ENCODE measurements at places on chromosomes 4 and X.

- DNase-seq: no peak
Measured at GRCh38 chr4:24070117-24070516, 180.3 kb upstream of the PPARGC1A start.

DNA sequence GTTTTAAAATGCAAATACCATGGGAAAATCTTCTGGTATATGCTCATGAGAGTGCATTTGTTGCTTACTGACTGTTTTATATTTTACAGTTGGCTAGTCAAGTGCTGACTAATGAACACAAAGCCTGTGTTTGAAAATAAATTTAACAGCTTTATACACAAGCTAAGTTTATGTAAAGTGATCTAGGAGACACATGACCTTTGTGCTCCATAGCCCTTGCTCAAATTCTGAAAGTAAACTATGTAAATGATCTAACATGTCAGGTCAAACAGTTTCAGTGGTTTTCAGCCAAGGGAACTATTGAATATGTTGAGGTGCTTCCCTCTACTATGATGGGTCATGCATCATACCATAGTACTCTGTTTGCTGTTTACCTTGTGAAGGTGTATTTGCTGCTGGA is 36.7 kb downstream of the DIAPH2 start:
- no peak for DNase-seq

GRCh38 chr4:27692158-27692557 is 831.5 kb downstream of the STIM2 start:
- DNase-seq: no peak

- no peak for DNase-seq
Measured at GRCh38 chr4:8393593-8394038, 46.9 kb downstream of the ACOX3 start.

DNA sequence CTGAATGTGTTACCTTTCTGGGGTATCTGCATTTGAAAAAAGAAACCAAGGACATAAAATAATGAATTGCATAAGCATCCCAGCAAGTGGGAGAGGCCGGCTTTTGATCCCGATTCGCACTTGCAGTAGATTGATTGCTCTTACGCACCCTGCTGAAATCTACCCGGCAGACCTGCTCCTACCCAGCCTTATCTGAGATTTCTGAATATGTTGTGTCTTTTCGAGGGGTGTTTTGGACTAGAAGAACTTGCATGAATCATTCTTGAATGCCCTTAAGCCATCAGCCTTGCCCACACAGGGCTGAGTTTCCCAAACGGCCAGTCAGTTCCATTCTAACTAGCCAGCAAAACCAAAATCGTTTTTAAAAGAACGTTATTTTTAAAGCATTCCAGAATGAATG is 174.4 kb upstream of the BCOR start:
- DNase-seq: no peak

DNA sequence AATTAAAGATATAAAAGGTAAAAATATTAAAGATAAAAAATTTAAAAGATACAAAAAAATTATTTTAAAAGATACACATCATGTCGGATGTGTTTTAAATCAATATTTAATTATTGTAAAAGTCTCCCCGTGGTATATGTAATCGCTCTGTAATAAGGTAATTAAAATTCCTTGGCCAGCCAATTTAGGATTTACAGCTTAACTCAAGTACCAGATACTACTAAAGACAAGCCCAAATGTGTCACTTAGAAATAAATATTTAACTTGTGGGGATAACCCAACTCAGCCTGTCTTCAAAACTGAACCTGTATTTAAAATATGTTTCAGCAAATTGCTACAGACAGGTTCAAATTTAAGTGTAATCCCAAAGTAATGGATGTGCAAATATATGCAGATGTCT is 56.0 kb downstream of the GPR82 start:
- no peak for DNase-seq

Measured in vagina (tissue), 2 donors.